ENCODE measurements at places on chromosomes 2 and 18.

- no peak for DNase-seq
Observed at GRCh38 chr2:5618271-5618670, 73.9 kb upstream of the SOX11 start.

DNA sequence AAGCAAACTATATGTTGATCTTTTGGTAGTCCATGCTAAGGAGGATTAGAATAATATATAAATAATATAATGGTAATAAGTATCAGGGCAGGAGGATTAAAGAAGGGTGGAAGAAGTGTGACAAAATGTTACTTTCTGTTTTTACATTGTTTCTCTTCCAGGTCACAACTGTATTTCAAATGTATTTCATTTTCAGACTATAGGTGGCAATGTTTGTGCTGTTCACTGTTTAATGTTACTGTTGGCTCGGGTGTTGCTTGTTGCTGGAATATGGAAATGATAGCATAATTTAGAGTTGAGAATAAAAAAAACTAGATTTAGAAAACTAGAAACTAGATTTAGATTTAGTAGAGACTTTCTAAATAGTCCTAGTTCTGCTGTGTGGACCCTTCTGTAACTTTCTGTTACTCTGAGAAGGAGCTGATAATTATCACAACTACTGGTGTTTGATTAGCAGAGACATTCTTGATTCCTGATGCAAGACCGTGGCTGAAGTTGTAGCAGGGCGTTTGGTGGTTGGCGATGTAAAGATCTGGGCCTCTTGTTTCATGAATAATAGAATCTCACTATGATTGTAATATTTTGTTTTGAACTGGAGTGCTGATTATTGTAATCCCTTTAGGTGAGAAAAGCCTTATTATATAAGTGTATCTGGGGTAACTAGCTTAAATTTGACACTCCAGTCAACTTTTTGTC lies 7.9 kb downstream of the NEDD4L start:
- DNase-seq, result peak; percentile 30

GRCh38 chr2:100820523-100821254 lies 750 bp downstream of the NPAS2 start:
- DNase-seq, result no peak

- no peak for DNase-seq
Observed at GRCh38 chr2:240569523-240569997, 1.3 kb downstream of the RNPEPL1 start.

DNA sequence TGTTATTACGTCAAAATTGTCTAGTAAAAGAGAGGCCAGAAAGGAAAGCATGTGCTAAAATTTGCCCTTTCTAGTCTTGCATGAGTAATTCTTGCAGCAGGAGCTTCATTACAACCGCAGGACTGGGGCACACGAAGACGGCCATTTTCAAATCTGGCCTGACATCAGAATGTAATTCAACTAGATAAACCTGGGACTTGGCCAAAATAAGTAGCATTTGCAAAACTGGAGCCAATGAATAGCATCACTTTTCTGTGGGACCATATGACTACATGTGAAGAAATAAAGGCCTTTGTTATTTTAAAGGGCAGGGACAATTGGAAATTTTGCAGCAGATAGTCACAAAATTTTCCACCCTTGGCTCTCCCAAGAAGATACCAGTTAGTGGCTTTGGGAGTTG lies 3.0 kb upstream of the FZD7 start:
- no peak for DNase-seq

DNA sequence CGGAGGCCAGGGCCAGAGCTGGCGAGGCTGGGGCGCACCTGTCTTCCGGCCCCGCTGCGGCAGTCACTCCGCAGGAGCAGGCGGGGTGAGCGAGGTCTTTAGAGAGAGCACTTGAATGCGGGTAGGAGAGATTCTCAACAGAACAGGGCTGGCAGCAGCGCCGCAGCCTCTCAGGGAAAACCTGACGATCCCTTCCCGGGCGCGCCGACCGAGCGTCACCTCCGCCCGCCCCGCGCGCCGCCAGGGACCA lies 526 bp downstream of the PRKRA start:
- no peak for DNase-seq

DNA sequence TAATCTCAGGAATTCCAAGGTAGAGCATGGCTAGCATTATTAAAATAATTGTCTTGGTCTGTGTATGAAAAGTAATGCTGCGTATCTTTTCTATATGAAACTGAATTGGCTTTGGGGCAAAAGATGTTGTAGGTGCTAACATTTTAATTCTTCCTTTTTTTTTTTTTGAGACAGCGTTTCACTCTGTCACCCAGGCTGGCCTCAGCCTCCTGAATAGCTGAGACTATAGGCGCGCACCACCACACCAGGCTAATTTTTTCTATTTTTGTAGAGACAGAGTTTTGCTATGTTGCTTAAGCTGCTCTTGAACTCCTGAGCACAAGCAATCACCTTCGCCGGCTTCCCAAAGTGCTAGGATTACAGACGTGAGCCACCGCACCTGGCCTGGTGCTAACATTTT lies 172.6 kb upstream of the STON1 start:
- DNase-seq, result no peak

DNA sequence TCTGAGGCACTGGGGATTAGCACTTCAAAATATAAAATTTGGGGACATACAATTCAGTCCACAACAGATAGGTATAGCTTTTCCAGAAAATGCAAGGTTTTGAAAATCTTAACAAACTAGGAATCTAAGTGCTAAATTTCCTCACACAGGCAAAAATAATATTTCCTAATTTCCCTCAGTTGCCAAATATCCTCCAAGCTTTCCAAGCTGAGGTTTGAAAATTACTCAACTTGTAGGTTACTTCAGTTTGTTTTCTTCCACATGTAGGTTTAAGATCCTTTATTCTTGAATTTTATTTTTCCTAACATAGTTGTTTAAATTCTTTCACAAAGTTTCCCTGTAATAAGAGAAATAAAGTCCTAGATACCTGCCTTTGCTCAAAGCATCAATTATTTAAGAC lies 192.9 kb upstream of the NRXN1 start:
- no peak for DNase-seq

GRCh38 chr2:186690786-186691185 lies 3.1 kb upstream of the FAM171B start:
- DNase-seq, result no peak

- no peak for DNase-seq
Observed at GRCh38 chr18:10018289-10018688, 104.5 kb downstream of the VAPA start.

DNA sequence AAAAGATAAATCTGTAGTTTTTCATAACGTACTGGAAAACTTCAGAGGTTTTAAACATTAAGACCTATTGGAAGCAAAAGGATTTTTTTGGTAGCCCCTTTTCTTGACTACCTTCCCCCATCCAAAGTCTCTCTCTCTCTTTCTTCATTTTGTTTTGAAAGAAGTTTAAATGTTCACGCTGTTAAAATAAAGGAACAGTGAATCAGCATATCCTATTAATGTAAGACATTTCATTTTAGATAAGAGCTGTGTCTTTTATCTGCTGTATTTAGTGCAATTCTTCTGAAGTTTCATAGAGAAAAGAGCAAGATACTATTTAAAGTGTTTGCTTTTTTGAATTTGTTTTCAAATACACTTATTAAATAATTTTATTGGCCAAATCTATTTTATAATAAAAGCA lies 205.5 kb upstream of the POU3F3 start:
- no peak for DNase-seq

GRCh38 chr2:160145471-160145870 lies 54.6 kb downstream of the ITGB6 start:
- DNase-seq, result no peak

- no peak for DNase-seq
Observed at GRCh38 chr2:119293254-119293653, 69.6 kb downstream of the STEAP3 start.

- DNase-seq, result no peak
Observed at GRCh38 chr2:43109261-43109743, 117.1 kb downstream of the ZFP36L2 start.

DNA sequence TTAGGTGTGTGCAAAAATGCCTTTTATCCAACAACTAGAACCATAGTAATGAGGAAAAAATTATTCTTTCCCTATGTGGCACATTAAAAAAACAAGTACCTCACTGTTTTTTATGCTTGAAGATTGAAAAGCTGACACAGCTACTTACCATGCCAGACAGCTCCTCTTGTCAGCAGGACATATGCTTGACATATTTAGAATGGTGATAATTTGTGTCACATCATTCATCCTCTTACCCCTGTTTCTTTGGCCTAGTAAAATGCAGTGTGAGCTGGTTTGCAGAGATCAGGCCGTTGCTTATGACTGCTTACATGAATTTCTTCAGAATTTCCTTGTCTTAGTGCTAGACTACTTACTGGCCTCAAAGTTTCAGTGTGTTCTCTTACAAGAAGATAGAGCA lies 869.9 kb downstream of the LRP1B start:
- DNase-seq, result no peak

DNA sequence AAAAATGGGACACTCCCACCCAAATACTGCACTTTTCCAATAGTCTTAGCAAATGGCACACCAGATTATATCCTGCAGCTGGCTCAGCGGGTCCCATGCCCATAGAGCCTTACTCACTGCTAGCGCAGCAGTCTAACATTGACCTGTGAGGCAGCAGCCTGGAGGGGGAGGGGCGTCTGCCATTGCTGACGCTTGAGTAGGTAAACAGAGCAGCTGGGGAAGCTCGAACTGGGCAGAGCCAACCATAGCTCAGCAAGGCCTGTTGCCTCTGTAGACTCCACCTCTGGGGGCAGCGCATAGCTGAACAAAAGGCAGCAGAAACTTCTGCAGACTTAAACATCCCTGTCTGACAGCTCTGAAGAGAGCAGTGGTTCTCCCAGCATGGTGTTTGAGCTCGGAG lies 110.4 kb downstream of the CTIF start:
- DNase-seq, result no peak

GRCh38 chr2:14720319-14720718 lies 87.8 kb downstream of the LRATD1 start:
- no peak for DNase-seq

All from NCI-H1694 treated with DMSO at 0.1 percent for 48 hours (cell line).